ENCODE measurements at places on chromosomes 4 and X. TPM values are rescaled to one million over a fixed set of nuclear protein-coding genes. Genes with fewer than 3 reads are reported as not detected.

The MAGEE2 gene
- total RNA-seq: not detected

DNA sequence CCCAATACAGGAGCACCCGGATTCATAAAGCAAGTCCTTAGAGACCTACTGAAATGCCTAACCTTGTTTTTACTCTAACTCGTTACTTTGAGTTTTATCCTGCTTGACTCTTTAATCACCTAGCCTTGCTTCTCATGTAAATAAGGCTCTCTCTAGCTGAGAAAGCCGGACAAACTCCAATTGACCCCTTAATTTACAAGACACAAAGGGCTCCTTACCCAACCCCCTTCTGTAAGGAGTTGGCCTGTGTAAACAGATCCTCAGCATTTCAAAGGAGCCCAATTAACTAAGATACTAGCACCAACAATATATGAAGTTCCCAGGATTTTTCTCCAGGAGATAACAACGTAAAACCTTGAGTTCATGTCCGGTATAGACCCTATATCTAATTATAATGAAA, 61.7 kb downstream of the CT47B1 start:
- no peak for DNase-seq

- no peak for DNase-seq
These were observed 336.4 kb upstream of the HAND2 start for GRCh38 chr4:173866322-173867026.

The CFAP299 gene
- total RNA-seq: not detected

The TMEM271 gene
- not detected for total RNA-seq

GRCh38 chr4:187480146-187481145, 515.1 kb upstream of the ZFP42 start:
- DNase-seq: no peak

- no peak for DNase-seq
These were observed 11.2 kb downstream of the ARX start for GRCh38 chrX:25004485-25005032.

- DNase-seq: no peak
These were observed 69.8 kb downstream of the SHROOM3 start for GRCh38 chr4:76504613-76505465.

The GPR119 gene
- not detected for total RNA-seq

GRCh38 chr4:19167311-19167710, 1084.4 kb upstream of the SLIT2 start:
- no peak for DNase-seq
